ENCODE measurements at places on chromosomes 4 and X.

DNA sequence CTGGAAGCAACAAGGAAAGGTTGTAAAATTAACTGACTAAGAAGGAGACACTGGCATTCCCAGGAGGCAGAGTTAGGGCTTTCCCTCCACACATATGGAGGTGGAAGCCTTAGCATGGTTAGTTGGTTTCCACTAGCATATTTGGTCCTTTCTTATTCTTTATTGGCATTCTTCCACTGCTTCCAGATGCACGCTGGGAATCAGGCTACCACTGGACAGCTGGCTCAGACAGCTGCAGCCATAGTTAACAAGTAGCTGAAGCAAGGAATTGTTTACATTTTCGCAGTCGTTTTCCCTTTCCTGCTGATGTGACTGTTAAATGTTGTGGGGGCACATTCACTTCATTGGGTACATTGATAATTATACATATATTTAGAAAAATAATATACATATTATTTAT lies 169.2 kb downstream of the GRIA2 start:
- H3K36me3 ChIP-seq = no peaks in the 10 kb centered on the region
- no peak overlapping the region for H3K27ac ChIP-seq
- no peaks in the 10 kb centered on the region for H3K4me1 ChIP-seq
- no peak overlapping the region for H3K4me3 ChIP-seq
- H3K27me3 ChIP-seq = no peaks in the 10 kb centered on the region

DNA sequence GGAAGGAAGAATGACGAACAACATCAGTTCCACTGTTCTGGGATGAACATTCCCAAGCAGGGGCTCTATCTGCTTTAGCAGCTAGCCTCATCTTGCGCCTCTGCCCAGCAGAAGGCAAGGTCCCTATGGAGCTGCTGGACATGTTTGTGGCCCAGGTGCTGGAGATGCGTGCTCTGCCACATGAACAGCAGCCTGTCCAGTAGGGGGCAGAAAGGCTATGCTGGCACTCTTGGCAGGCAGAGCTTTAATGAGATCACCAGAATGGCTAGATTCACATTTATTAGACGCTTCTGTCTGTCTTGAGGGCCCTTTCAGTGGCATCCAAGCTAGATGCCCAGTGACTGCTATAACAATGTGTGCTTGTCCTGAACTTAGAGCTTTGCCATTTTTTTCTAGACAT lies 1826.0 kb downstream of the STIM2 start:
- no peak overlapping the region for H3K4me3 ChIP-seq
- no peaks in the 10 kb centered on the region for H3K27me3 ChIP-seq
- H3K36me3 ChIP-seq = no peaks in the 10 kb centered on the region
- no peak for DNase-seq
- no peak overlapping the region for H3K27ac ChIP-seq

DNA sequence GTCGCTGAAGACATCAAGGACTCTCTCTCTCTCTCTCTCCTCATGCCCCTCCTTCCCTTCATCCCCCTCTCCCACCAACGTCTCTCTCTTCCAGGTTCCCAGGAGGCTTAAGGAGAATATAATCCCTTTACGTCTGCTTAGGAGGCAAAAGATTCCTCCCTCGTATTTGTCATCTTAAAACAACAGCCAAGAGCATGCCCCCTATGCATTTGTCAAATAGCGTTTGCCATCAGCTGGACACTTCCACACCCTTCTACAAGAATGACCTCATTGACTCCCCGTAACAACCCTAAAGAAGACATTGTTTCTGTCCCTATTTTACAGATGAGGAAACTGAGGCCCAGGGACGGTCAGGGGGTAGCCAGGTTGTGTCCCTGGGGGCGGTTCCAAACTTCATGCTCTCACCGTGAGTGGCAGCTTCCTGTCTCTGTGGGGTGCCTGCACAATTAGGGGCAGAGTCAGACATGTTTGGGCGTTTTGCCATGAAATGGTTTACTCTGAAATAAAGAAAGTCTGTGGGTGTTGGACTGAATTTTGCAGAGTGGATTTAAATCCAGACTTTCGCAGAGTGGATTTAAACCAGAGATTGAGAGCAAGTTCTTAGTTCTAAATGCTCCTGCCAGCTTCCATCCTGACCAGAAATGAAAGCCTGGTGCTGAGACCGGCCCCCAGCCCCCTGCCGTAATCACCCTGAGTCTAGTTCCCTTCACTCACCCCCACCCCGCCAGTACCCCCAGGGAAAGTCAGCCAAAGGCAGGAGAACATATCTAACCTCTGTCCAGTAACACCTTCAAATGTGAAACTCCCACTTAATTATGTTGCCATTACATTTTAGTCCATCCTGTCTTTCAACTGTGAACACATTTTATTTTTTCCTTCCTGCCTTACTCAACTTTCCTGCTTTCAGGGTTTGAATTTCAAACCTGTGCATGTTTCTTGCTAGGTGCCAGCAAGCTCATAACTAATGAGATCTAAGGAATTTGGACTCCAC lies 44.3 kb upstream of the TBL1X start:
- no peak overlapping the region for H3K4me3 ChIP-seq
- DNase-seq = no peak
- H3K4me1 ChIP-seq = no peaks in the 10 kb centered on the region
- no peaks in the 10 kb centered on the region for H3K36me3 ChIP-seq
- no peak overlapping the region for H3K27ac ChIP-seq

DNA sequence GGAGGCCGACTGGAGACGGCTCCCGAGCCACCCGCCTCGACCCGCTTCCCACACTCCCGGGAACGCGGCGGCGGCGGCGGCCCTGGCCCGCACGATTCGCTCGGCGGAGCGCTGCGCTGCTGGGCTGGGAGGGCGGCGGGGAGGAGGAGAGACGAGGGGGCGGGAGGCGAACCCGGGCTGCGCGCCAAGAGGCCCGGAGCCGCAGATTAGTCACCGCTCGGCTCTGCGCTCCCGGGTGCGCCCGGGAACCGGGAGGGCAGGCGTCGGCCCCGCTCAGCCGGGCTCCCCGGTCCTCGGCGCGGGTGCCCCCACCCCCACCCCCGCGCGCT lies 11.2 kb upstream of the BCOR start:
- peak overlapping the region; percentile 37 for H3K4me3 ChIP-seq
- peaks cover 4% of the 10 kb centered on the region for H3K4me1 ChIP-seq
- no peaks in the 10 kb centered on the region for H3K27me3 ChIP-seq
- DNase-seq = peak; percentile 52

GRCh38 chr4:163744861-163745260 lies 250.4 kb downstream of the TMA16 start:
- no peaks in the 10 kb centered on the region for H3K27me3 ChIP-seq
- H3K36me3 ChIP-seq = no peaks in the 10 kb centered on the region
- no peak for DNase-seq
- H3K4me3 ChIP-seq = no peak overlapping the region
- H3K4me1 ChIP-seq = no peaks in the 10 kb centered on the region

DNA sequence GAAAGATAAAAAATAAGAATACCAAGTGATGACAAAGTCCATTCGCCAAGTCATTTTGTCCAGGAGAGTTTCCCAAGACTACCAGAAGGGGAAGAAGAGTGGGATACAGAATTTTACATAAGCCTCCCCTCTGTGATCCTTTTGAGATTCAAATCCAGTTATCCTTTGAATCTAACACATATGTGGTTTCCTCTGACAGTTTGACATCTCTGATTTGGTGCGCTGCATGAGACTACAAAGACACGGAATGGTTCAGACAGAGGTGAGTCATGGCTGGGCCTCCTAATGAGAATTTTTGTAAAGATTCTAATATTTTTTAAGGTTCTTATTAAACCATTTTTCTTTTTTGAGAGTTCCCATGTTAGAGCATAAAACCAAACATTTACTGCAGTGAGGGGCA lies 38.3 kb downstream of the SLC10A6 start:
- no peak overlapping the region for H3K4me3 ChIP-seq
- H3K36me3 ChIP-seq = no peaks in the 10 kb centered on the region
- H3K4me1 ChIP-seq = no peaks in the 10 kb centered on the region
- H3K27me3 ChIP-seq = no peaks in the 10 kb centered on the region
- no peak for DNase-seq

DNA sequence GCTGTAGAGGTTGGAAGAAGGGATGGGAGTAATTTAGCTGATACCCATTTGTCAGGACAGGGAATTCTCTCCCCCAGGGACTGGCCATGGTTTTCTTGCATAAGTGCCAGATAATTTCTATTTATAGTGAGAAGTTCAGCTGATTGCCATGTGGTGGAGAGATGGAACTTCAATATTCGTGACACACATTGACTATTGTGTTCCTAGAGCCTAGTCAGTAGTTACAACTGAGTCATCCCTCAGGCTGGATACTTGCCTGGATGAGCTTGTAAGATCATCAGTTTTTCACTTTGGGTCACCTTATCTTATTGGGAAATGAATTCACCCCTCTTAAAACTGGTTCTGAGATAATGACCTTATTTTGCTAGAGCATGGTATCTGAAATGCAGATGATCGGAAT lies 32.2 kb downstream of the CFAP299 start:
- no peak for DNase-seq
- no peak overlapping the region for H3K4me3 ChIP-seq
- H3K27me3 ChIP-seq = no peaks in the 10 kb centered on the region
- peaks cover 5% of the 10 kb centered on the region for H3K4me1 ChIP-seq
- no peaks in the 10 kb centered on the region for H3K36me3 ChIP-seq
- H3K27ac ChIP-seq = no peak overlapping the region

GRCh38 chr4:88841635-88842034 lies 144.0 kb upstream of the NAP1L5 start:
- H3K36me3 ChIP-seq = no peaks in the 10 kb centered on the region
- H3K4me3 ChIP-seq = no peak overlapping the region
- no peaks in the 10 kb centered on the region for H3K4me1 ChIP-seq
- no peak overlapping the region for H3K27ac ChIP-seq
- DNase-seq = no peak

GRCh38 chr4:157509341-157509740 lies 288.8 kb downstream of the GRIA2 start:
- no peak for DNase-seq
- H3K4me3 ChIP-seq = no peak overlapping the region
- no peaks in the 10 kb centered on the region for H3K36me3 ChIP-seq
- H3K27ac ChIP-seq = no peak overlapping the region

- no peaks in the 10 kb centered on the region for H3K4me1 ChIP-seq
- no peaks in the 10 kb centered on the region for H3K36me3 ChIP-seq
- H3K4me3 ChIP-seq = no peak within 1 kb of the TSS
- H3K27ac ChIP-seq = no peak within 1 kb of the TSS
These were observed at the start of gene SERTM2 for GRCh38 chrX:111511477-111511876. Gene SERTM2, plus strand, starts transcription at chrX:111511645. Its CDS starts 7,213 bp downstream, at chrX:111518858.

DNA sequence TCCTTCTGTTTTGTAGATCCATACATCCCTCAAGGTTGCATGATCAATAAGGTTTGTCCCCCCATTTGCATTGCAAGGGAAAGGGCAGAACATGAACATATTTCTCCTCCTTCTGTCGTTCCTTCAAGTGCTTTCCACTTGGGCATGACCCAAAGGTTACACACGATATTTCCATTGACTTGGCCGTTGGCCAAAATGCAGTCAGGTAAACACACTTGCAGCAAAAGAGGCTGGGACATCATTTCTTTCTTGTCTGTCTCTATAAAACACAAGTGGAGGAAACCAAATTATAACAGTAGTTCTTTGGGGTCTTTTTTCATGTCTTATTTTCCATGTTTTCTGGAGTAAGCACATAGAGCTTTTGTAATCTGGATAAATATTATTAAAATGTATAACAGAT lies 156.1 kb downstream of the FRAS1 start:
- H3K4me1 ChIP-seq = no peaks in the 10 kb centered on the region
- no peaks in the 10 kb centered on the region for H3K27me3 ChIP-seq
- no peak overlapping the region for H3K27ac ChIP-seq
- no peak overlapping the region for H3K4me3 ChIP-seq
- no peak for DNase-seq

GRCh38 chr4:171765514-171765913 lies 47.7 kb upstream of the GALNTL6 start:
- H3K4me1 ChIP-seq = no peaks in the 10 kb centered on the region
- H3K4me3 ChIP-seq = no peak overlapping the region
- H3K27ac ChIP-seq = no peak overlapping the region
- no peaks in the 10 kb centered on the region for H3K36me3 ChIP-seq
- no peaks in the 10 kb centered on the region for H3K27me3 ChIP-seq

DNA sequence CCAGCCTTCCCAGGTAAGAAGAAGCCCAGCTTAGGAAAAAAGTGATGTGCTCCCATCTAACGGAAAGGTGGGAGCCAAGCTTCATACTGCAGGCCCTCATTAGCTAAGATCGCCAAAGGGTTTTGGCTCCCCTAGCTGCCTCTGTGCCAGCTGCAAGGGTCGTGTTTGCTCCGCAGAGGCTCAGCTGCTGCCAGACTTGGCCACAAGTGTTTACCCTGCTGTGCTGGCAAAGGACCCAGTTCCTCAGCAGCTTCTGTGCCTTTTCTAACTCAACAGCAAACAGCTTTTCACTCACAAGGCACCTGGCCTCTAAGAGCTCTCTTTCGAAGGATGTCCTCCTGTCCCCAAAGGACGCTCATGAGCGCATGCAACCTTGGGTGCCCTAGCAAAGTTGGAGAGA lies 12.2 kb upstream of the VMA21 start:
- no peak overlapping the region for H3K4me3 ChIP-seq
- no peak overlapping the region for H3K27ac ChIP-seq
- H3K4me1 ChIP-seq = no peaks in the 10 kb centered on the region

- no peak for DNase-seq
- no peak overlapping the region for H3K27ac ChIP-seq
- no peaks in the 10 kb centered on the region for H3K27me3 ChIP-seq
- H3K4me1 ChIP-seq = no peaks in the 10 kb centered on the region
- H3K4me3 ChIP-seq = no peak overlapping the region
These were observed 138.8 kb downstream of the NDST3 start for GRCh38 chr4:118173126-118173525.

GRCh38 chrX:109943740-109944092 lies 59.2 kb upstream of the TMEM164 start:
- H3K4me1 ChIP-seq = no peaks in the 10 kb centered on the region
- H3K27me3 ChIP-seq = no peaks in the 10 kb centered on the region
- H3K36me3 ChIP-seq = no peaks in the 10 kb centered on the region
- no peak for DNase-seq
- no peak overlapping the region for H3K4me3 ChIP-seq

DNA sequence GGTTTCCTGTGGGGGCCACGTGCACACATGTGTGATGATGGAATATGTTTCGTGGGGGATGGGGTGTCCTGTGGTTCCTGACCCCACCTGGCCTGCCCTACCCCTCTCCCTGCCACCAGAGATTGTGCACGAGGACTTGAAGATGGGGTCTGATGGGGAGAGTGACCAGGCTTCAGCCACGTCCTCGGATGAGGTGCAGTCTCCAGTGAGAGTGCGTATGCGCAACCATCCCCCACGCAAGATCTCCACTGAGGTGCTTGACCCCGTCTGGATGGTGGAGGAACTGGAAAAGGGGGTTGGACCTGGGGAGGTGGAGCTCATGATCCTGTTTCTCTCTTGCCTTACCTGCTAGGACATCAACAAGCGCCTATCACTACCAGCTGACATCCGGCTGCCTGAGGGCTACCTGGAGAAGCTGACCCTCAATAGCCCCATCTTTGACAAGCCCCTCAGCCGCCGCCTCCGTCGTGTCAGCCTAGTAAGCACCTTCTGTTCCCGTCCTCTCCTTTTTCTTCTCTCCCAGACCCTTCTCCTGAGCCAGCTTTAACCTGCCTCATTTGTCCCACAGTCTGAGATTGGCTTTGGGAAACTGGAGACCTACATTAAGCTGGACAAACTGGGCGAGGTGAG lies 5.9 kb downstream of the CDK16 start:
- H3K4me1 ChIP-seq = peaks cover 12% of the 10 kb centered on the region

GRCh38 chr4:102469806-102470205 lies 31.4 kb upstream of the NFKB1 start:
- no peaks in the 10 kb centered on the region for H3K27me3 ChIP-seq
- H3K27ac ChIP-seq = no peak overlapping the region
- peaks cover 18% of the 10 kb centered on the region for H3K4me1 ChIP-seq

- H3K4me3 ChIP-seq = no peak overlapping the region
- H3K36me3 ChIP-seq = no peaks in the 10 kb centered on the region
- DNase-seq = no peak
These were observed 11.3 kb downstream of the TLR8 start for GRCh38 chrX:12917753-12918152.
